Dermis blood vessel endothelial cell (primary cell): ENCODE measurements at places on chromosomes 5 and 9. TPM values are rescaled to one million over a fixed set of nuclear protein-coding genes. Genes with fewer than 3 reads are reported as not detected.
A peak's percentile ranks its signal among the peaks of the same experiment; 100 is the strongest.

Gene PCAT7
- not detected in 2 replicates for total RNA-seq

- DNase-seq, result no peak
Observed at GRCh38 chr5:98504505-98504904, 269.0 kb upstream of the RGMB start.

DNA sequence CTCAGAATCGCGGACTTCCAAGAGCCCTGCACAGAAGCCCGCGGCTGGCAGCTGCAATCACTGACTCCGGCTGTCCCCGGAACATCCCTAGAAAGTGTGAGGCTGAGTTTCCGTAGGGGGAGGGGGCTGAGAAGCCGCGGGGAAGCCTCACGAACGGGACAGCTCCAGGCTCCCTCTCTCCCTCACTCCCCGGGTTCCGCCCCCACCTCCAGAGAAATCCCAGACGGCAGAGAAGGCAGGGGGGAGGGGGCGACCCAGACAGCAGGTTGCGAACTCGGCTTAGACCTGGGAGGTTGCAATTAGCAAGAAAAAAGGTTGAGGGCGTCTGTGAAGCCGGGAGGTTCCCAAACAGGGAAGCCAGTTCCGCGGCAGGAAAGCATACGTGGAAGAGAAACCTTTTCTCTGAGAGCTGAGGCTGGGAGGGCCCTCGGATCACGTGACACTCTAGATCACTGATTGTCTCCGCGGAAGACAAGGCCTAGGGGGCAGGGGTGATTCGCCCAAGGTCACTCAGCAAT, 73.8 kb upstream of the CPLX2 start:
- DNase-seq, result no peak

GRCh38 chr5:73740274-73740790, 114.3 kb downstream of the ARHGEF28 start:
- DNase-seq, result peak; percentile 59

DNA sequence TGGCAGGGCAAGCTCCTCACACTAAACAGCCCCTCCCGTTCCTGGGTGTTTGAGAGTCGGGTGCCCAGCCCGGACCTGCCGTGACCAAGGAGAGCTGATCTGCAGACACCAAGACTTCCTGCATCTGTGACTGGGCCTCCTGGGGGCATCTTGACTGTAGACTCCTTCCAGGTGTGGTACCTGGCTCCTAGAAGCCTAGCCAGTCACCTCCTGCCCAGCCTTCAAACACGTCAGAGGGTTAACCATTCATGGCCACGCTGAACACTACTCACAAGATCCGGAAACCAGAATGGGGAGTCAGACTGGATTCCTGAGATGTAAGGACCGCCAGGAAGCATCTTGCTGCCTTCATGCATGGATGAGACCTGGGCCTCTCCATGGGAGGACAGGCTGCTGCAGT, 3.7 kb upstream of the LCN2 start:
- no peak for DNase-seq

DNA sequence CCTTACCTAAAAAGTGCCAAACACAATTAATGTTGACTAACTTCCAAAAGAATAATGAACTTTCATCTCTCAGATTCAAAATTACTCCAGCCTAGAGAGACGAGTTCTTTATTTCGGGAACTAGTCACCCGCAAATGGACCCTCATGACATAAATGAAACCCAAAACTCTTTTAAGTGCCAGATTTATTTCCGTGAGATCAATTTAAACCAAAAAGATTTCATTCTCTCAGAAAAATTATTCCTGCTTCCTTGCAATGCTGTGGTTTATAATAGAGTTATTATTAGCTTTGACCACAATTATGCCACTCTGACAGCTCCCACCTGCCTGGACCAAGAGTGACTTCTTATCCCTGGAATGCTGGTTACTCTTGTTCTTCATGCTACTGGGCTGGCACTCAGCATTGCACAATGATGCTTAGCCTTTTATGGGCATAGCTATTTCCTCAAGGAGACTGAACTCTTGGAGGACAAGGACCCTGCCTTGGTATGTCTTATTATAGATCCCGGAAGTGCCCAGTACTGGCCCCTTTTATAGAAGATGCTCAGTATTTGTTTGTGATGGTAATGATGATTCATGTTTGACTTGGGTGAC, 183.5 kb downstream of the SNX18 start:
- peak; percentile 51 for DNase-seq

DNA sequence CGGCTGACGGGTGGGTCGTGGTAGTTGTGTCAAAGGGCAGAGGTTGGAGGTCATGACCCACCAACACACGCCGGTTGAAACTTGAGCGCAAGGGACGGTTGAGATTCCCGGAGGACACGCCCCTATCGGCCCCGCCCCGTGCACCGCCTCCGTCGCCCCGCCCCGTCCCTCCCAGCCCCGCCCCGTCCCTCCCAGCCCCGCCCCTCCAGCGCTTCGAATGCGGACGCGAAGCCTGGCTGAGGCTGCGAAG, 226 bp upstream of the RANBP17 start:
- DNase-seq, result no peak

GRCh38 chr5:91937121-91937520, 554.0 kb upstream of the ARRDC3 start:
- DNase-seq, result no peak

DNA sequence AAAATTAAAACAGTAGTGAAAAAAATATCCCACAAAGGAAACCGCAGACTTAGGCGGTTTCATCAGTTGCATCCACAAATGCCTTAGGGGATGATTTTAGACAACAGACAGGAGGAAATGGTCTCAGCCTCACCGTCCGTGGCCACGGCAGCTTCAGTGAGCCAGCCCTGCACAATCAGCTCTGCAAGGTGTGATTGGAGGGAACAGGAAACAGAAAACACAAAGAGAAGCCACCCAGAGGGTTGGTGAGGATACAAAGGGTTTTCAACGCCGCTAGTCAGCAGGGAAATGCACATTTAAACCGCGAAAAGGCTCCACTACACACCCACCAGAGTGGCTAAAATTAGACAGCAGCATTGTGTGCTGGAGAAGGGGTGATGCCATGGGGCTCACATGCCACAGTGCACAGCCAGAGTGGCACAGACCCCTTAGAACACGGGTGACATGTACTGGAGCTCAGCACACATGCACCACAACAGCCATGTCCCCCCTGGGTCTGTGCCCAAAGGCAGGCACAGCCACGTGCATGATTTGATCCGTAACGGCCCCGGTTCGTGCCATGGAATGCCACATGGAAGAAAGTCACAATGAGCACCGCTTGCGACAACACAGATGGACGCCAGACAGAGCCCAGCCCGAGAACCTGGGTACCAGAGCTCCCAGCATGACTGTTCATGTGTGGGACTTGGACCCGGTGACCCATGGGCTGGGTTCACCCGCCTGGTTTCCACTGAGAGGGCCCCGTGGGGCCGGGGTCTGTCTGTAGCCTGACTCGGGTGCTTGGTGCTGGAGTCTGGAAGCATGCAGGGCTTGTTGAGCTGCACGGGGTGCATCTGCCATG, 18.3 kb upstream of the TERT start:
- no peak for DNase-seq

DNA sequence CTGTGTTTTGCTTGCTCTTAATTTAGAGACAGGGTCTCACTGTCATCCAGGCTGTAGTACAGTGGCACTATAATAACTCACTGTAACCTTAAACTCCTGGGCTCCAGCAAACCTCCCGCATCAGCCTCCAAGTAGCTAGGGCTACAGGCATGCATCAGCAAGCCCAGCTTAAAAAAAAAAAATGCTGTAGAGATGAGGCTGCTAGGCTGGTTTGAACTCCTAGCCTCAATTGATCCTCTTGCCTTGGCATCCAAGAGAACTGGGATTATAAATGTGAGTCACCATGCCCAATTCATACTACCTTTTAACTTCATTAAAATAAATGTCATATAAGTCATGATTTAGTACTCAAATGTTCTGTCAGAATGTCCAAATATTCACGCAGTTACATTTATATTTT, 2195.7 kb upstream of the C9orf72 start:
- DNase-seq, result no peak
